Mucosa of gallbladder (tissue), 1 donor: ENCODE measurements at places on chromosomes 11 and 22. TPM values are rescaled to one million over a fixed set of nuclear protein-coding genes. Genes with fewer than 3 reads are reported as not detected.

The TMEM121B gene
- 1.7 TPM for total RNA-seq

The SLC37A2 gene
- total RNA-seq, result 7.8 TPM

The CD6 gene
- total RNA-seq, result 5.3 TPM

DNA sequence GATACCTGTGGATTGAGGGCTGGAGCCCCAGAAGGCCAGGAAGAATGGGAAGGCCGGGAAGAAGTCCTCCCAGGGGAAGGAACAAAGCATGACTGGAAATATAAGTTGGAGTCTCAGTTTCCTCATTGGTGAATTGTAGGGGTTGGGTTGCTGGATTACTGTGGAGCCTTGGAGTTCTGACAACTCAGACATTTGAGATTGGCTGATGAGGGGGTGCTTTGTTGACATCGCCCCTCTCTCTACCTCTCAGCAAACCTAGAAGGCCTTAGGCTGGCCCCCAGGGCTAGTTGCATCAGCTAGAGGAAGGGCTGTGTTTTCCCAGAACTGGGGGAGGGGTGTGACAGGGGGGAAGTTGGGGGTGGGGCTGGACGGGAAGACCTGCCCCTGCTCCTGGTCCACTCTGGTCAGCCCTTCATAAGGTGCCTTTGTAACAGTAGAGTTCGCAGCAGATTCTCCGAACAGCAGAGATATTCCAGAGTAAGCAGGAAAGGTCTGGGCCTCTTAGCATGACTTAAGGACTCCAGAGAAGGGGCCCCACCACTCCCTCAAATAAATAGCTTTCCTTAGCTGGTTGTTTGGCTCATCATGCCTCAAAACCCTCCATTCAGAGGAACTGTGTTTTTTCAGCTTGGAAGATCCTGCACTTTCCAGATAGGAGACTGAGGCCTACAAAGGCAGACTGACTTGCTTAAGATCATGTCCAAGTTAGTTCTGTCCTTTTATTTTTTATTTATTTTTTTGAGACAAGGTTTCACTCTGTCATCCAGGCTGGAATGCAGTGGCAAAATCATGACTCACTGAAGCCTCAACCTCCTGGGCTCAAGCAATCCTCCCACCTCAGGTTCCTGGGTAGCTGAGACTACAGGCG lies 12.5 kb upstream of the THRSP start:
- DNase-seq, result no peak

DNA sequence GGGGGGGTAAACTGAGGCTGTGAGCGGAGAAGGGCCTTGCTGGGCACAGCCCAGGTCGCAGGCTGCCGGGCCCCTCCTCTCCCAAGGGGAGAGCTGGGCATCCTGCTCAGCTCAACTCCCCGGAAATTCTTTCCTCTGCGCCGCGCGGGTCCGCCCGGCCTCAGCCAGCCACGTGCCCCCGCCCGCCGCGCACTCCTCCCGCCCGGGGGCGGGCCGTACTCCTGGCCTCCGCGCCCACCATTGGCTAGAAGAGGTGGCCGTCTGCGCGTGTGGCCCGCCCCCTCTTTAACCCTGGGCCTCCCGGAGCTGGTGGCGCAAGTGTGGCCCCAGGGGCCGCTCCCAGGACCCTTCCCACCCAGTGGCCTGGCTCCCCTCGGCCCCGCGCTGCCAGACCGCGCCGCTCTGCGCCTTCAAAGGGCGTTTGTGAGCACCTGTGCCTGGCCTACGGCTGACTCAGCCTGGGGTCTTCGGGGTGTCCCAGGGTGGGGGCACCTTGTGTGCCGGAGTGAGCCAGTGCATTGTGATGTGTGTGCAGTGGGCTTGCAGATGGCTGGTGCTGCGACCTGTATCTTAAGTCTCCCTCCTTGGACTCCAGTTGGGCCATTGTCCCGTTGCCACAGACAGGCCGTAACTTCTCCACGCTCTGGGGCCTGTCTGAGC lies 2.0 kb downstream of the MRGPRF start:
- DNase-seq, result peak; percentile 83
